ENCODE measurements at places on chromosomes 3 and 15.

GRCh38 chr3:126895178-126896066 is 87.5 kb upstream of the PLXNA1 start:
- DNase-seq, result peak; percentile 39

DNA sequence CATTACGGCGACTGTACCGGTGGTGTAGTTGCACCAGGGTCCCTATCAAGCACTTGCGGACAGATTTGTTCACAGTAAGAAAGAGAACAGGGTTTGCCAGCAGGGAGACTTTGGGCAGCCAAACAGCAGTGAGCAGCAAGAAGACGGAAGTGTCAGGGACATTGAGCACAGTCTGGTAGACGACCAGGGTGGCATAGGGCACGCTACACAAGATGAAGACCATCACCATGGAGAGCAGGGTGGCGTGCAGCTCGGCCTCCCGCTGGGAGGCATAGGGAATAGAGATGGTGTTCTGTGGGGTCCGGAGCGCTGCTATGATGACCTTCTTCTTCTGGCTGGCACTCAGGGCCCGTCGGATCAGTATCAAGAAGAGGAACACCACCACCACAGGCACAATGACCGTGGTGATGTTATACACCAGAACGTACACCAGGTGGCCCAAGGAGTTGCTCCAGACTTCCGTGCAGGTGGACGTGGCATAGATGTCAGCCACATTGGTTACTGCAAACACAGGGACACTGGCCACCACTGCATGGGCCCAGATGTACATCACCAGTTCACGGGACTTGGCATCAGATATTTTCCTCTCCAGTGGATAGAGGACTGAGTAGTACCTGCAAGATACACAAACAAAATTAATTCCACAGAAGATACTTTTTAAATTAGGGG is 19.1 kb upstream of the FSIP1 start:
- peak; percentile 30 for DNase-seq

DNA sequence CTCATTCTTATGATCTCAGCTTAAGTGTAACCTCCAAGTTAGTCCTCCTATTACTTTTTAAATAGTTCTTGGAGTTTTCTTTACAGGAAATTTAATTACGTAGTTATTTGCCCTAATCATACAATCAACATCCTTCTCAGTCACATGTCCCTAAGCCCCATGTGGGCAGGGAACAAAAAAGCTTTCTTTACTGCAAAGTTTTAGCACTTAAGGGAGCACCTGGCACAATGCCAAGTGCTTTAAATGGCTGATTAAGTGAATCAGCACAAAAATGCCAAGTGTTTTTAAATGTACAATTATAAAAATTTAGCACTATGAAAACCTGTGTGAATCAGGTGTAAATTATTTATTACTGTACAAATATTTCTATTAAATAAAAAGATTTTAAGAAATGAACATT is 445.3 kb downstream of the C3orf38 start:
- no peak for DNase-seq

DNA sequence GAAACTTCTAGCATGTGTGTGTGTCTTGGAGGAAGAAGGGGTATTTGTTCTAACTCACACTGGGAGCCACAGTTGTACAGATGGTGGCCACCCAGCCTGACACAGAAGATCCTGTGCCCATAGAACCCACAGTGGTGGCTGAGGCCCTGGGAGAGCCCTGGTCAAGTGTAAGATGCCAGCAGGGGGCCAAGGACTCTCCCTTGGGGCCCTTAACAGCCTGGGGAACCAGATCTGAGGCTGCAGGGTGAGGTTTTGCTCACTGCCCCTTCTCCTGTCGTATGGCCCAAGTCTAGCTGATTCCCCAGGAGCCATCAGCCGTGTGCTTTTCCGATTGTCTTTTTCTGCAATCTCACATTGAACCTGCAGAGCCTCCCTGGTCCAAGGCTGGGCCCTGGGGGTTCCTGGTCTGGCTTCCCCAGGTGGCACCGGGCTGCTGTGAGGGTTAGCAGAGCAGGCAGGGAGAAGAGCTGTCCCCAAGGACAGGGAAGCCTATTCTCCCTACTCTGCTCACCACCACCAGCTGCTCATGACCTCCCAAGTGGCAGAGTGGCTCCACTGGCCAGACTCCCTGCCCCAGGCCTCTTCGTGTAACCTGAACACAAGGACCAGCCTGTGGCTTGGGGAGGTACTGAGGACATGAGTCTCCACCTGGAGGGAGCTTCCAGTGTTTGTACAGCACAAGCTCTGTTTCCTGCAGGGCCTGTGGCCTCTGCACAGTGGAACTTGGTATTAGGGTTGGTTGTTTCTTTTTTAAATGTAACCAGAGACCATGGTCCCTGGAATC is 51.9 kb downstream of the CA12 start:
- no peak for DNase-seq

DNA sequence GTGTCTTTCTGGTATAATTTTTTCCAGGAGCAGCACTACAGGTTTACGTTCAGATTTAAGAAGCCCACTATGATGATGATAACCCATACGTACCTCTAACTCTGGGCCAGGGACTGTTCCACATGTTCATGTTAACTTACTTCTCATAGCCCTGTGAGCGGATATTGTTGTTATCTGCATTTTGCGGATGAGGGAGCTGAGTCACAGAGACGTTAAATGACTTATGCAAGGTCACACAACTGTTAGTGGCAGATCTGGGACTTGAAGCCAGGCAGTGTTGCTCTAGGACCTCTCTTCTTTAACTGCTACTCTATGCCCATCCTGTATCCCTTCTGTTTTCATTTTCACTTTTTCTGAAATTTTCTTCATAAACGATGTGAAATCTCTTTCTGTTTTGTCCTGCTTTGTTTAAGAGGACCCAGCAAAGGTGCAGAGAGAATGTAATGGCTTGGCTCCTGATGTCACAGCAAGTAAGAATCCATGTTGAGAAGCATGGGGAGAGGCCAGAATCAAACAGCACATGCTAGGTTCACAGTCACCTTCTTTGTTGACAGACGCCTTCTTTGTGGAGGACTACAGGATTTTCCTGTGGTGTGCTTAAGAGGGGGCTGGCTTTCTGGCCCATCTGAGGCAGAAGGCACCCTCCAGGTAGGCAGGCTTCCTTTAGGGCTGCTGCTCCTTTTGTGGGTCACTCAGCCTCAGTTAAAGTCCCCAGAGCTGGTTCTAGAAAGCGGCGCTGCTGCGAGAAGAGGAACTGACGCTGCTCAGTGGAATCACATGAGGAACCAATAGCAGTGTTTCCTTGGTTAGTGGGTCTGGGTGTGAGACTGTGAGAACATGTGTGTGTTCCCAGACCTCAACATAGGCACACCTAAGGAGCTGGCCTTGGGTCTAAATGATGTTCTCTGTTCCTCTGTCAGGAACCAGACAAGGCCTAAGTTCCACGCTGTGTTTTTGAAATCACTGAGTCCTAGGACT is 121.6 kb downstream of the TMEM108 start:
- no peak for DNase-seq

DNA sequence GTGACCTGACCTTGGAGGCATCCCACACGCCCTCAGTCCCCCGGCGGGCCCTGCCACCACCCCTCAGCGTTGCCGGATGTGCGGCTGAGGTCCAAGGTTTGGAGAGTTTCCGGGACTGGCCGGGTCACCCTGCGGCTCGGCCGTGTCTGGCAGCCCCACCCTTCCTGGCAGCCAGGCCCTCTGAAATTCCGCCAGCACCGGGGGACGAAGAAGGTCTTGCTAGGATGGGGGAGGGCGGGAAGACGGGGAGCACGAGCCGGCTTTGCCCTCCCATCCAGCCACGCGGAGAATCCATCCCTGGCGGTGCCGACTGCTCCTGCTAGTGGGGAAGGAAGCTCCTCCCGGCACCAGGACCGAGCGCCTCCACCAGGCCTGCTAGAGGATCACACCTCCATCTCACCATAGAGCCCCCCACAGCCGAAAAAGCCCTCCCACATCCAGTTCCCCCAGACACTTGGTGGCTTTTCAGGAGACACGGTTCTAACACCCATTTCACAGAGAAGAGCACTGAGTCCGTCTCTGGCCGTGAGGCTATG is 81.5 kb downstream of the CPN2 start:
- no peak for DNase-seq

GRCh38 chr3:124791639-124792151 is 61.4 kb downstream of the UMPS start:
- no peak for DNase-seq

DNA sequence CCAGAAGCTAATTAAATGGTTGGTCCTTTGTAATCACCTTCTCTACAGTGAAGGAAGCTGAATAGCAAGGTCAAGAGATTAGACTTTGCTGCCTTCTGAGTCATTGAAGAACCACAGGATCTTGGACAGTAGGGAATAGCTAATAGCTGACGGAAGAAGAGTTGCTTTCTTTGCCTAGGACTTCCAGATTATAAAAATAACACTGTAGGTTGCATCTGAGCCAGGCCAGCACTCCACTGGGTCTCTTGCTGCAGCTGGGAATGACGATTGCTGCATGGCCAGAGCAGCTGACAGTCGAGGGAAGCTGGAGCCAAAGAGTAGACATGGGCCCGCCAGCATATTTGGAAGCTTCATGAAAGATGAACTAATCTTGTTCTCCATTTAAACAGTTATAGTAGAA is 81.5 kb upstream of the KCNMB2 start:
- no peak for DNase-seq

- no peak for DNase-seq
Measured at GRCh38 chr15:79673416-79674123, 223.2 kb downstream of the MTHFS start.

DNA sequence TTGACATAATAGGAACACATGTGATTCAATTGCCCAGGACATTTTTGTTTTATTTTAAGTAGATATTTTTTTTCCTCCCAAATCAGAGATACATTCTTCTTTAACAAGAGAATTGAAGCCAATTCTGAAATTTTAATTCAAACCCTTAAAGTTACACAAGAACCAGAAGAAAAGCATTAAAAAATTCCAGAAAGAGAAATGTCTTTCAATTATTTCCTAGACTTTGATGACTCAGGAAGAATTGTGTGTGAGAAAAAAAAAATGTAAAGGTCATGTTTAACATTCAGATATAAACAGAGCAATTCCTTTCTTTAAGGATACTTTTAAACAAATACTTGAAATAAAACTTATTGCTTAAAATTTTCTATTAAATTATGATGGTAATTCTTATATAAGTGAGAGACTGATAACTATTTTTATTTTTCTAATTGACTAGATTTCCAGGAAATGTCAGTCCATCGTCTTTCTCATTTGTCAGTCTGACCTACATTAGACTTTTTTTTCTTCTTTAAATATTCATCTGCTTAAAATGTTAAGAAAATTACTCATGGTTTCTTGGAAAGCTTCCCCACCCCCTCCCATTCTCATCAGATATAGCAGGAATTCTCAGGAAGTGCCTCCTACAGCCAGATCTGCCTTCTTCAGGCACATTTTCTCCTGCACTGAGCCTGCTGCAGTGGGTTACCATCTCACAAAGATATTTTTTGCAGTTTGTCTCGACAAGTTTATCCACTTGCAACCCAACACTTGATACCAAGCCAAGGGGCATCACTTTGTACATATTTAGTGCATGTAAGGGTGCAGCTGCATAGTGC is 261.8 kb upstream of the CBLB start:
- DNase-seq, result no peak

GRCh38 chr15:68421798-68422402 is 10.1 kb downstream of the ITGA11 start:
- no peak for DNase-seq

- no peak for DNase-seq
Measured at GRCh38 chr3:175187586-175187985, 328.5 kb downstream of the NAALADL2 start.

DNA sequence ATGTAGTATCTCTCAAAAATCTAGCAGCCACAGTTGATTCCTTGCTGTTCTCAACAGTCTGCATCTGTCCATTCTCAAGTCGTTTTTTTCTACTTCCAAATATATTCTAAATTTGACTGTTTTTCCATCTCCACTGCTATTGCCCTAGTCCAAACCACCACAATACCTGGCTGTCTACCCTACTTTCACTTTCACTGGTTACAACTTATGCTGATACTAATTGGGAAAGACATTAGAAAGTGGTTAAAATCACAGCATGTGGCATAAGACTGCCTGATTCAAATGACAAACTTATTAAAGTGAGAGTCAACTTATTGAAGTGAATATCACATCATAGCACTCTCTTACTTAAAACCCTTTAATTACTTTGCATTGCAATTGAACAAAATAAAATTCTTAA is 72.6 kb downstream of the CHST2 start:
- DNase-seq, result no peak

- no peak for DNase-seq
Measured at GRCh38 chr3:36409862-36410261, 29.6 kb downstream of the STAC start.

DNA sequence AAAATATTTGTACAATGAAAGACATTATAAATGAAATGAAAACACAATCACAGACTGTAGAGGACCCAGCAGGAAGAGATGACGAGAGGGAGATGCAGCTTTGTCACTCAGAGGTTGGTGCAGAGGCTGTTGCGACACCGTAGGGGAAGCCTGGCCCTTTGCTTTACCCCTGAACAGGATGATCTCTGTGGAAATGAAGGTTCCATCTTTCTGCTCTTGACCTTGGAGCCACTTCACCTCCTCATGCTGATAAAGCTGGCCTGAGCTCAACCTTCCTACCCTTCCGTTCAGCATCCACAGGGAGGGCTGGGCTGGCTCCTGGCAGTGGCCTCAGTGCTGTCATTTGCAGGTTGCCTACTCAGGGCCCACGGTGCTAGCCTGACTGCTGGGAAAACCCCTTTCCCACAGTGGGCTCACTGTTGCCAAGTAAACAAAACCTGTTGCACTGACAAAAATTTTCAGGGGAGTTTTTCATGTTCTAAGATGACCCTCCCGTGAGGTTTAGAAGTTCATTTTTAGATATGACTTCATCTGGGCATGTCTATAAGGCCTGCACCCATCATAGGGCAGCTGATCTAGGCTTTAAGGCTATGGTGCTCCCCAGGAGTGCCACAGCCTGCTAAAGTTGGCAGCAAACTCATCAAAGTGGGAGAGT is 3.0 kb upstream of the CD80 start:
- DNase-seq, result no peak

- DNase-seq, result no peak
Measured at GRCh38 chr3:43531835-43532234, 90.0 kb downstream of the ANO10 start.

GRCh38 chr15:73681856-73682599 is 2.2 kb upstream of the CD276 start:
- DNase-seq, result no peak

GRCh38 chr3:169308654-169309250 is 354.8 kb downstream of the MECOM start:
- DNase-seq, result no peak

- no peak for DNase-seq
Measured at GRCh38 chr3:61666615-61667330, 105.4 kb downstream of the PTPRG start.

- no peak for DNase-seq
Measured at GRCh38 chr3:42755681-42756578, 17.1 kb downstream of the CCDC13 start.

GRCh38 chr15:51926809-51927208 is 44.8 kb downstream of the LEO1 start:
- DNase-seq, result no peak

DNA sequence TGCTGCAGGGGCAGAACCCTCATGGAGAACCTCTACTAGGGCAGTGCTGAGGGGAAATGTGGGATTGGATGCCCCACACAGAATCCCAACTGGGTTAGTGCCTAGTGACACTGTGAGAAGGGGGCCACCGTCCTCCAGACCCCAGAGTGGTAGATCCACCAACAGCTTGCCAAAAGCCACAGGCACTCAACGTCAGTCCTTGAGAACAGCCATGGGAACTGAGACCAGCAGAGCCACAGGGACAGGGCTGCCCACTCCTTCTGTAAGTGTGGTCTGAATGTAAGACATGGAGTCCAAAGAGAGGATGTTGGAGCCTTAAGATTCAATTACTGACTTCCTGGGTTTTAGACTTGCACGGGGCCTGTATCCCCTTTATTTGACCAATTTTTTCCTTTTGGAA is 1451.5 kb downstream of the SI start:
- DNase-seq, result no peak
